Heart right ventricle (tissue), 16 donors: ENCODE measurements at places on chromosomes 11 and 22. TPM values are rescaled to one million over a fixed set of nuclear protein-coding genes. Genes with fewer than 3 reads are reported as not detected.

The CDC45 gene
- 0.15 TPM for polyA plus RNA-seq

The USH1C gene
- polyA plus RNA-seq: 0.22 TPM

The APOL5 gene
- 0.06 TPM for polyA plus RNA-seq

The GRIA4 gene
- not detected for polyA plus RNA-seq

The RASSF10 gene
- 0.15 TPM for polyA plus RNA-seq

The HTR3A gene
- polyA plus RNA-seq: not detected

The NRGN gene
- polyA plus RNA-seq: 26.0 TPM

The KCNQ1 gene
- 19.9 TPM for polyA plus RNA-seq

The APOL4 gene
- 4.2 TPM for polyA plus RNA-seq

The SYT12 gene
- polyA plus RNA-seq: 0.33 TPM

The NCR3LG1 gene
- 0.07 TPM for polyA plus RNA-seq

The CDKN1C gene
- 50.3 TPM for polyA plus RNA-seq

The CCDC81 gene
- polyA plus RNA-seq: 0.59 TPM

The NEAT1 gene
- 103 TPM for polyA plus RNA-seq

The MS4A12 gene
- not detected for polyA plus RNA-seq

The EMID1 gene
- 0.22 TPM for polyA plus RNA-seq

The FGF4 gene
- polyA plus RNA-seq: not detected

The MMP12 gene
- polyA plus RNA-seq: not detected

The JHY gene
- polyA plus RNA-seq: 0.41 TPM

The ZNF70 gene
- 2.1 TPM for polyA plus RNA-seq
